ENCODE measurements at places on chromosomes 11 and 22.

DNA sequence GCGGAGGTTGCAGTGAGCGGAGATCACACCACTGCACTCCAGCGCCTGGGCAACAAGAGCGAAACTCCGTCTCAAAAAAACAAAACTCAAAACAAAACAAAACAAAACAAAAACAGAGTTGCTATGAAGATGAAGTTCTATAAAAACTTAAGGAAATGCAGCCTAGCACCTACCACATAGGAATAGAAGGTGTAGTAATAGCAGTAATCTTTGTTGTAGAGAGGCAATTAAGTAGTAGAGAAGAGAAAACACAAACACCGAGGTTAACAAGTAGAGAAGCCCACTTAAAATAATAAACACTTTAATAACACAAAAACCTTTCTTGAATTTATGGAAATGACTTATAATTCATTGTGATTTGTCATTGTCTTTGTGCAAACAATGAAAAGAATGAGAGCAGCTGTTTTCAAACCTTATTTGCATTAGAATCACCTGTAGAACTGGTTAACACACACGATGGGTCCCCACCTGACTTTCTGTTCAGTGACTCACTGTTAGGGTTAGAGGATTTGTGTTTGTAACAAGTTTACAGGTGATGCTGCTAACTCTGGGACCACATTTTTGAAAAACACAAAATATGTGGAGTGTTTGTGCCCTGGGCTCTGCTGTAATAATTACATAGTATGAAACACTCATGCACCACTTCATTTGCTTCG is 43.1 kb downstream of the TYR start:
- no peak for DNase-seq

DNA sequence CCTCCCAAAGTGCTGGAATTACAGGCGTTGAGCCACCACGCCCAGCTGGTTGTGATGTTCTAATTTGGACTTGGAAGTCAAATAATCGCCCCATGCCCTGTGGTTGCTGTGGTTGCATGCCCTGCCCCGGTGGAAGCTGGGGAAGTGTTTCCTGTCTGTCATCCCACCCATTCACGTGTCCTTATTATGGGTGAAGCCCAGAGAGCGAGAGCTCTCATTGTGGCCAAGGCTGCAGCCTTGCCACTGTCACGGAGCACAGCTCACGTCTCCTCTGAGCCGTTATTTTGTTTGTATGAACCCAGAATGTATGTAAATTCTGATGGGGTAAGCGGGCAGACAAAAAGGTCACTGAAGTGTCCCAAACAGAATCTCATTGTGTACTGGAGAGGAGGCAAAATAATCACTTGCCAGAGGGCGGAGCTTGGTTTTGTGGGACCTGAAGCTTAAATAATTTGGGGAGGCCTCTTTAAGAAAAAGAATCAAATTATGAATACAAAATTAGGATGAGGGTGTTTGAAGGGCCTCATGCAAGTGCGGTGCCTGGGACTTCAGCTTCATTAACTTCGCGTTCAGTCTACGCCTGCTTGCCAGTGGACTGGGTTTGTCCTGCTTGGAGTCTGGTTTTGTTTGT is 25.8 kb upstream of the TREH start:
- no peak for DNase-seq

- no peak for DNase-seq
These were observed 304.0 kb downstream of the SHANK2 start for GRCh38 chr11:70948398-70948797.

DNA sequence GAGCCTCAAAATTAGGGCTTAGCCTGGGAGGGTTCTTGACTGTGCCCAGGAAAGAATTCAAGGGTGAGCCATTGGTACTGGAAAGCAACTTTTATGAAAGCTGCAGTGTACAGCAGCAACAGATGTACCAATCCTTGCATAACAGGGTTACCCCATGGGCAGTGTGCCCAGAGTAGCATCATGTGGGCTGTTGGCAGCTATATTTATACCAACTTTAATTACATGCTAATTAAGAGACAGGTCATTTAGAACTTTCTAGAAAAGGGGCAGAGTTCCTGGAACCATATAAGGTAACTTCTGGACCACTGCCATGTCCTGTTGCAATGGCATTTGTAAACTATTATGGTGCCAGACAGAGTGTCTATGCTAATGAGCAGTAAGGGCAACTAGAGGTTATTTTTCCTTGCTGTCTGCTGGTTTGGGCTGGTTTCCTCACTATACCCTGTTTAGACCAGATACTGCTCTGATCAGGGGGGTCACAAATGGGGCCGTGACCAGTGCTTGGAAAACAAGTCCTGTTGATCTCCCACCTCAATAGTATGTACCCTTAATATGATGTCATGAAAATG is 1120.5 kb upstream of the RAG2 start:
- DNase-seq = no peak

GRCh38 chr11:45755281-45755859 is 49.6 kb upstream of the SLC35C1 start:
- DNase-seq = no peak

DNA sequence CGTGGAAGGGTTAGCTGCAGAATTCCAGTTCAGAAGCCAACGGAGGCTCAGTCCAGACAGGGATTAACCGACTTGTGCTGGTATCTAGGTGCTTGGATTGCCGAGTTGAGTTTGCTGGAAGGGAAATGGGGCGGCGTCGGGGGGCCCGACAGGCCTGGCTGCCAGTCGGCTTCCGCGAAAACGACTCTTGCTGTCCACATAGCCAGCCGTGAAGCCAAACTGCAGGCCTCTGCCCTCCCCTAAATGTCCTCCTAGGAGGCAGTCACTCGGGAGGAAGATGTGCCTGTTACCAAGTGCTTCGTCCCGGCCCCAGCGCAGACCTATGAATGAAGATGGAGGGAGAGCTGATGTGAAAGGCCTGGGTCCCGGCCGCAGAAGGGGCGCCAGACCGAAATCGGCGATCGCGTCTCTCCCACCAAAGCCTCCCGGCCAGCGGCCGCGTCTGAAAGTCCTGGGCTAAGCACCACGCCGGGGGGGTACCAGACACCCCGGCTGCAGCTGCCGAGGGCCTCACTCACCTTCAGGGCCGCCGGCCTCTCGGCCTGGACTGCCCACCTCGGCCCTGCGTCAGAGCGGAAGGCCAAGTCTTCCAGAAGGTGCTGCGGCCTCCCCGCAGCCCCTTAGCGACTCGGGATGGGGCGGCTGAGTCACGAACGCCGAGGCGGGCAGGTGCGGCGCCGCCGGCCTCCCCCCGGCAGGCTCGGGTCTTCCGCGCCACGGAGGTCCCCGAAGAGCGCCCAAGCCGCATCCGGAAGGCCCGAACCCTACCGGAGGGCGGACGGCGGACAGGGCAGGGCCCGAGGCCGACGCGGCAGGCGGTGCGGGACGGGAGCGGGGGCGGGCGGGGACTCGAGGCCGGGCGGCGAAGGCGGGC is 7.5 kb downstream of the DPAGT1 start:
- DNase-seq = peak; percentile 40

- DNase-seq = peak; percentile 28
These were observed 8.4 kb upstream of the CCKBR start for GRCh38 chr11:6251120-6251733.

GRCh38 chr22:28921585-28921879 is 38.2 kb downstream of the ZNRF3 start:
- no peak for DNase-seq

DNA sequence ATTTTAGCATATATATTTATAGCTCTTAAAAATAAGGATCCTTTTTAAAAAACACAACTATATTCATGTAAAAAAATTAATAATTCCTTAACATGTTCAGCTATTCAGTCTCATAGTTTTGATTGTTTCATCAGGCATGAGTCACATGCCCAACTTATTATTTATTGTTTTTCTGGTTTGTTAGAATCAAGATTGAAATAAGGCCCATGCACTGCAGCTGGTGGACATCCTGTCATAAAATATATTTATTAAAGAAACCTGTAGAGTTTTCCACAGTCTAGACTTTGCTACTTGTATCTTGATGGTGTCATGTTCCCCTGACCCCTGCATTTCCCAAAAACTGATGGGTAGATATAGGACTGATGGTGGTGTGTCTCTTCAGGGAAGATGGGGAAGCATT is 77.4 kb downstream of the PARVA start:
- DNase-seq = no peak

GRCh38 chr11:2770096-2770751 is 70.4 kb upstream of the KCNQ1OT1 start:
- DNase-seq = no peak

DNA sequence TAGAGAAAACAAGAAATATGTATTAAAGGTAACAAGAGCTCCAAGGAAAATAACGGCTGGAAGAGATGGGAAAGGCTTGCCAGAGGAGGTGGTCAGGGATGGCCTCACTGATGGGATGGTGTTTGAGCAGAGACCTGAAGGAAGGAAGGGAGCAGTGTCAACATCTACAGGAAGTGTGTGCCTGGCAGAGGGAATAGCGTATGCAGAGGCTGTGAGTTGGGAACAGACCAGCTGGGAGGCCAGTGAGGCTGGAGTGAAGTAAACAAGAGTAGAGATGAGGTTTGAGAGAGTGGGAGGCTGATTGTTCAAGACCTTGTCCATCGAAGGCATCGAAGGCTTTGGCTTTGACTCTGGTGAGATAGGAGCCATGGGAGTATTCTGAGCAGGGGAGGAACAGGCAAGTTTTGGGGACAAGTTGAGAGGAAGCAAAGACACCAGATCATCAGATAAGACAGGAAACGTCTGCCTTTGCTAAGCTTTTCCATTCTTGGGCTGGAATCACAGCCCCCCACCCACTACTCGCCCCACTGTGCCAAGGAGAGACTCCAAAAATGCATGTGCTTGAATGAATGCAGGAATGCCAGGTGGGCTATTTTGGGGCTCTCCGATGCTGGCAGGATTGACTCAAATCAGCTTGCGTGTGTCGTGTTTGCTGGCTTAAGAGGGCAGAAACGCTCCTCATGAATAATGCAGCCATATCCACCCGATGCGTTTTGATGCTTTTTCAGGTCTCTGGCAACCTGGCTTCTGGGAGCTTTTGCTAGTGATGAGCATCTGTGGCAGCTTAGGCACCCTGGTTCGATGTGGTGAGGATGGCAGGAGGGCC is 7.2 kb downstream of the SGSM1 start:
- no peak for DNase-seq

DNA sequence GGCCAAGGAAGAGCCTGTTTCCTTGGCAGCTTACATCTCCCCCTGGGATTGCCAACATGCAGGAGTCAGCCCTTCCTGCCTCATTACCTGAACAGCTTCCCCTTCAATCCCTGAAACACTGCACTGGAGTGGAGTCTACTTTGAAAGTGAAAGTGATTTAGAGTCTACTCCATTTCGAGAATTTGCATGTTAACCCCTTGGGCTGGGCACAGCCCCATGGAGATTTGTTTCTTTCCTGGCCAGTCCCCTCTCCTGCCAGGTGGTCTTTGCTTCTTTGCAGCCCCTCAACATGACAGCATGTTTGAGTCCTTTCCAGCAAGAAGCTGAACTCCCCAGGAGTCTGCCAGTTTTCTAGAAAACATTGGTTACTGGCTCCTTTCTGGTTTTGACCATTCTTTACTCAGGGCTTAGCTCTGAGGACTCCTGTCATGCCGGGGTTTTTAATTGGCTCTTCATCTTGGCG is 59.9 kb downstream of the TRAF6 start:
- no peak for DNase-seq

GRCh38 chr11:33880979-33881378 is 10.9 kb downstream of the LMO2 start:
- no peak for DNase-seq

DNA sequence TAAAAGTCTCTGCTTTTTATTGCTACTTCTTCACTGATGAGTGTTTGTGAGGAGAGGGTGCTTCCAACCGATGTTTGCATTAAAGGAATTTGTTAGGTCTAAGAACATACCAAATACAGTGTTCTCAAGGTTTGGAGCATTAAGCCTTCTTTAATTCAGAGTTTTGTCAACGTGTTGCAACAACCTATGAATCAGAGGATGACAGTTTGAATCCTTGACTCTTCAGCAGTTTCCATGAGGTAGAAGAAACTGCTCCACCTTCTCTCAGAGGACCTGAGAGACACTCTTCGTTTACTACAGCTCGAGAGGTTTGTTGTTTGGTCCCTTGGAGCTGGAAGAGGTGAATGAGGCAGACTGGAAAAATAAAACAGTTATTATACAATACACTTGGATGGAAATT is 55.7 kb downstream of the NCAM1 start:
- DNase-seq = no peak

DNA sequence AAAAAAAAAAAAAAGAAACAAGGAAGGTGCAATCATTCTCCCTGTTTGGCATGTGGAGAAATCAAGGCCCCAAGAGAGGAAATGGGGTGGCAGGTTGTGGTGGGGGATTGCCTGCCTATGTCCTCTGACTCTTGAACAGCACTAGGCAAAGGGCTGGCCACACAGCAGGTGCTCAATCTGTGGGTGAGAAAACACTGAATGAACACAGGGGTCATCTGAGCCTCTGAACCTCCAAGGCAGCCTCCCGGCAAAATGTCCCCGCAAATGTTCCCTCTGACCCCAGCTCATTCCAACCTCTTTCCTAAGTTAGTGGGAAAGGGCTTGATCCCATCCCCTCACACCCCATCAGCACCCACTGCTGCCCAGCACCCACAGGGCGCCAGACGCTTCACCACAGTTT is 4.6 kb downstream of the PLA2G6 start:
- no peak for DNase-seq

GRCh38 chr11:61883947-61884346 is 7.4 kb downstream of the FADS3 start:
- no peak for DNase-seq

GRCh38 chr11:12518606-12519385 is 141.4 kb downstream of the PARVA start:
- no peak for DNase-seq

- DNase-seq = no peak
These were observed 55.7 kb upstream of the EIF3D start for GRCh38 chr22:36584666-36585065.

GRCh38 chr11:108669286-108669685 is 4.4 kb downstream of the DDX10 start:
- no peak for DNase-seq

- DNase-seq = no peak
These were observed 31.0 kb upstream of the ACCSL start for GRCh38 chr11:44016546-44017442.

DNA sequence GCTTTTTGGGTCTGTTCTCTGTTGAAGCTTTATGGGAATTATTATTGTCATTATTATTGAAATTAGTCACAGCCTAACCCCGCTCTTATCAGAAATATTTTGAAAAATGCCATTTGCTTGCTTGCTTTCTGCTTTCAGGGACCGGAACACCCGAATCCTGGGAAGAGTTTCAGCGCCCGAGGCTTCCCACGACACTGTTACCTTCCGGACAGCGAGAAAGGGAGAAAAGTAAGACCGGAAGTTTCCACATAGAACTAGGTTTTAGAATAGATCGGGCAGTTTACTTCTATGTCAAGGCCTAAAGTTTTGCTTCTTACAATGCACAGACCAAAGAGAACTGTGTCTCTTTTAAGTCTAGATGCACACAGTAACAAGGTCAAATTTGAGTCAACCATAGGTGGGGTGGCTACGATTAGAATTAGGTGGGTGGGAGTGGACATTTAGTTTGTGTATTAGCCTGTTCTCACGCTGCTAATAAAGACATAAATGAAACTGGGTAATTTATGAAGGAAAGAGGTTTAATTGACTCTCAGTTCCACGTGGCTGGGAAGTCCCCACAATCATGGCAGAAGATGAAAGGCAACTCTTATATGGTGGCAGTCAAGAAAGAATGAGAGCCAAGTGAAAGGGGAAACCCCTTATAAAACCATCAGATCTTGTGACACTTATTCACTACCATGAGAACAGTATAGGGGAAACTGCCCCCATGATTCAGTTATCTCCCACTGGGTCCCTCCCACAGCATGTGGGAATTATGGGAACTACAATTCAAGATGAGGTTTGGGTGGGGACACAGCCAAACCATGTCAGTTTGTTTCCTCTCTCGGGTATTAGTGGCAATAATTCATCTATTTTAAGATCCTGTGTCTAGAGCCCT is 12.9 kb downstream of the MPEG1 start:
- no peak for DNase-seq

All from activated T-cell treated with anti-CD3 and anti-CD28 coated beads for 4 hours (primary cell).